ENCODE measurements at places on chromosomes 3 and 15.

GRCh38 chr15:98401029-98401428, 247.3 kb upstream of the IGF1R start:
- DNase-seq = no peak

GRCh38 chr15:67248011-67248505, 6.4 kb downstream of the AAGAB start:
- DNase-seq = no peak

DNA sequence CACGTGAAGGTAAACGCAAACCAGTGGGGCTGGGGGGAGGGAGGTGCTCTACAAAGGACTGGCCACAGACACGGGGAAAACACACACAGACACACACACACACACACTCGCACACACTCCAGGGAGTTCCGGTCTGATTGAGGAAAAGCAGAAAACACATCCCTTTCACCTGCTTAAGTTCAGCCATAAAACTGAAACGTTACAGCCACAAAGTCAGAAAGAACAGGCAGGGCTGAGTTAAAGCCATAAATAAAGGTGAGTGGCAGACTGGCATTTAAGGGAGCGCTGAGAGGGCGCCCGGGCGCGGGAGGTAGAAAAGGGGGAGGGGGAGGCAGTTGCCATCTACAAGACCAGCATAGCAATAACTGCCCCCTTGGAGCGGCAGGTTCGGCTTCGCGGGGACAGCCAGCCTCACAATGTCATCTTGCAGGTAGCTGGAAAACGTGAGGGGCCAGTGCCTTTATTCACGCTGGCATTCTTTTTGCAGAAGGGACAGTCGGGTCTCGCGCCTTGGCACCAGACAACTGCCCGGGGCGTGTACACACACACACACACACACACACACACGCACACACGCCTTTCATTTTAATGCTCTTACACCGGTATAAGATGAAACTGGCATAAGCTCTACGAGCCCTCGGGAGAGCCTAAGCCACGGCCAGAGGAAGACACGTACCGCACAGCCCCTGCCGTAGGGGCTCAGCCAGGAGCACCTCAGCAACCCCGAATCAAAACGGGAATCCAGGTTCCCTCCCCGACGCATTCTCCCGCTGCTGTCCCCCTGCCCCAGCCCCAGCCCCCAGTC, 866 bp downstream of the TNIK start:
- no peak for DNase-seq

DNA sequence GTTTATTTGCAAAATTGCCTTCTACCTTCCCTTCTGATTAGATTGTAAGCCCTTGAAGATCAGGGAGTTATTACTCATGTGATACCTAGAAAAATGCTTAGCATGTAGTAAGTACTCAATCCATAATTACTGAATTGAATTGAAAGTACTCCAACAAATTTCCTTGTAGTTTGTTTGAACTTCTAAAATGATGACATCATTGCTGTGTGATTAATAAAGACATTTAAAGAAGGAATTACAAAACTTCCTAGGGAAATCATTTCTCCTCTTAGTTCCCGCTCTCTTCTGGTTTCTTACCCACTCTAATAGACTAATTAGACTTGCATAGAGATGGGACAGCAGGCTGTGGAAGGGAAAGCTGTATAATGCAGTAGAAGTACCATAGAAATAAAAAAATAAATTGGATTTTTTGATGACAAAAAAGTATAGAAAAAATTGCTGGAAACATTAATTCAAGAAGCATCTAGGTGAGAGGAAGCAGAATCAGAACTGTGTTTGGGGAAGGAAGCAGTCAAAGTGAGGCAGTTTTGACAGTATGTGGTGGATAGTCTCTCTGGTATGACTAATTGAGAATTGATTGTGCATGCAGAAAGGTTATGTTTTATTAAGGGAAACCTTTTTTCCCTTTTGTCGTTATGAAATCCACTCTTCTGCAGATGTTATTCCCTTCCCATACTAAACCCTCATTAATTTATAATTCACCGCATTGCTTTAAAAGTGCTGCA, 93.0 kb downstream of the ALCAM start:
- no peak for DNase-seq

DNA sequence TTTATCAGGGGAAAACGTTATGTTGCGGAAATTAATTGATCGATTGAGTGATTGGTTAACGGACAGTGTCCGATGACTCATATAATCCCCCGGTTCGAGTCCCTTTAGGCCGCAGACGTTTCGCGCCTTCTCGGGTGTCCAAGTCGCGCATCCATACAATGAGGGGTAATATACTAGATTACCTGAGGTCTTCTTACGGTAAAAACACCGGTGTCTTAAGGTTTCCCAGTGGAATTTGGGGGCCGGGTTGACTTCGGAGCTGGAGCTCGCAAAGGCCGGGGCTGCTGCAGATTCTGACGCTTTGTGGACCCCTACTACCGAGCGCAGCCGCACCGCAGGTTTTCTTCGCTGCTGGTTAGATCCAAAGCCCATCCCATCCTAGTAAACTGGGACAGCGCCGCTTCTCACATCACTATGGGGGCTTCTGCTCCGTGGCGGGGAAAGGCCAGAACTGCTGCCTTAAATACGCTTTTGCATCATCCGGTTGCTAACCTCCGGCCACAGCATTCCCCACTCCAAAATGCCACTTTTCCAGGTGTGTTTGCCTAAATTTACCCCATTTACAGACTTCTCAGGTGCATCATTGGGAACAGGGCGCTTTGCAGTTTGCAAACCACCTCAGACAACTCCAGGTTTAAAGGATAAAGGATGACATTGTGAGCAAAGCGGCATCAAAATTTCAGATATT, 858 bp upstream of the SACM1L start:
- DNase-seq = peak; percentile 52

- DNase-seq = no peak
Measured at GRCh38 chr3:159077860-159078259, 276.0 kb downstream of the MFSD1 start.

- DNase-seq = no peak
Measured at GRCh38 chr3:28151608-28152228, 89.7 kb upstream of the CMC1 start.

DNA sequence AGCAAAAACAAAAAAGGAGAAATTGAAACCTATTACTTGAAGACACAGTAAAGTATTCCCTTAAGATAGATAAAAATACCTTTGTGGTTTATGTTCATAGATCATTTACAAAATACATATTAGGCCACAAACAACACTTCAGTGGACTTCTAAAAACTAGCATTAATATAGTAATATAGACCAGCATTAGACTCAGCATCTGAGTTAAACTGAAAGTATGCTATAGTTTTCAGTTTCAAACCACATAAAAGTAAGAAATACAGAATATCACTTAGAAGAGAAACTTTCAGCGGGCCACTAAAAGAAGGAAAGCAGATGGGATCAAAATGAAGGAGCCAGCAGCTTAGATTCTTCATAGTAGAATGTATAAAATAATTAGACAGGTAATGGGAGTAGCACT, 86.6 kb downstream of the MSL2 start:
- DNase-seq = no peak

GRCh38 chr15:33968224-33968623, at the start of gene CHRM5:
CHRM5 (plus strand) TSS chr15:33968497; CDS start chr15:34062718, 94,221 bp downstream.
- no peak for DNase-seq

- DNase-seq = no peak
Measured at GRCh38 chr15:22808761-22809280, 22.4 kb downstream of the NIPA1 start.

GRCh38 chr3:195036574-195036973, 234.4 kb downstream of the XXYLT1 start:
- DNase-seq = no peak

- no peak for DNase-seq
Measured at GRCh38 chr3:44892689-44893088, 18.3 kb downstream of the TGM4 start.

DNA sequence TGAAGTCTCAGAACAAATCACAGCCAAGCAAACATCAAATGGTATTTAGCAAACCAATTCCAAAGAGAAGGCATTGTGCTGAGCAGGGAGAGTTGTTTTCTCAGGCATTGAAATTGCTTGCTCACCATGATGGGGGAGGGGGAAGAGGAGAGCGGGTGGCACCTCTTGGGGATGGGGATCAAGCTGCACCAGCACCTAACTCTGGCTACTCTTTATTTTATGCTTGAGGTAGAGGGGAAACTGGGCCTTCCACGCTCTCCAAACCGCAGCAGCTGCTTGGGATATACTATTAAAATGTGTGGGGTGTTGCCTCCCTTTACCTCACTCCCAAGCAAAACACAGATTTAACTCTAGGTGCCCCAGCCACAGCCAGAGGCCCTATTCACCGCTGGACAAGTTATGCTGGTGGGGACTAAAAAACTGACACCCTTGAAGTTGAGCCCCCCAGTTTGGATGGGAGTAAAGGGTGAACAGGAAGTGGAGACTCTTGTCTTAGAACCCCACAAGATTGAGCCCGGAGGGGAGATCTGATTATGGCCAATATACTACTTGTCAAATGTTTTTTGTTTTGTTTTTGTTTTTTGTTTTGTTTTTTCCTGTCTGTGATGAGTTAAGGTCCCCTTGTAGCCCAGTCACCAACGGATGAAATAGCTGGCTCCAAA, 5.0 kb upstream of the FOXB1 start:
- no peak for DNase-seq

GRCh38 chr3:122677216-122677615, 3.4 kb upstream of the PARP14 start:
- no peak for DNase-seq

- DNase-seq = peak; percentile 79
Measured at GRCh38 chr3:167032267-167032876, 347.7 kb downstream of the ZBBX start.

GRCh38 chr15:85871545-85871944, 76.8 kb upstream of the KLHL25 start:
- no peak for DNase-seq

GRCh38 chr3:104198131-104198530, 1168.6 kb upstream of the ALCAM start:
- DNase-seq = peak; percentile 54

- DNase-seq = peak; percentile 39
Measured at GRCh38 chr15:41585127-41586047, 26.4 kb downstream of the TYRO3 start.

- no peak for DNase-seq
Measured at GRCh38 chr3:175989161-175989560, 1130.0 kb downstream of the NAALADL2 start.

GRCh38 chr15:92112180-92112579, 258.7 kb downstream of the SLCO3A1 start:
- DNase-seq = no peak

- no peak for DNase-seq
Measured at GRCh38 chr3:150733373-150733935, 29.5 kb downstream of the SIAH2 start.

DNA sequence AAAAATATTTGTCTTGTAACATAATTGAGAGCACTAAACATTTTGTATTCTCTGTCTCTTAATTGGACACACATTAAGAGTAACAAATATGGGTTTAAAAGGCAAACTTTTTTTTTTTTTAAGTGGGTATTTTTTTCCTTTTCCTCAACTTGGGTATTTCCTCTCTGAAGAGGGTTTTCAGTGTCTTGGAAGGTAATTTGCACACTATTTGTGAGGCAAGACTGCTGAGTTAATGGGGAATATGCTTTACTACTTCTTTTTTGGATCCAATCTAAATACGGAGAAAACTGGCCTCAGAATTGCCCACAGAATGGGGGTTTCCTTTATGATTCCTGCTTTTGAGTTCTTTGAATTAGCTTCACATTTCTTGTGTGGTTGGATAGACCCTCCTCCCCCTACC, 105.2 kb downstream of the FNDC3B start:
- no peak for DNase-seq

DNA sequence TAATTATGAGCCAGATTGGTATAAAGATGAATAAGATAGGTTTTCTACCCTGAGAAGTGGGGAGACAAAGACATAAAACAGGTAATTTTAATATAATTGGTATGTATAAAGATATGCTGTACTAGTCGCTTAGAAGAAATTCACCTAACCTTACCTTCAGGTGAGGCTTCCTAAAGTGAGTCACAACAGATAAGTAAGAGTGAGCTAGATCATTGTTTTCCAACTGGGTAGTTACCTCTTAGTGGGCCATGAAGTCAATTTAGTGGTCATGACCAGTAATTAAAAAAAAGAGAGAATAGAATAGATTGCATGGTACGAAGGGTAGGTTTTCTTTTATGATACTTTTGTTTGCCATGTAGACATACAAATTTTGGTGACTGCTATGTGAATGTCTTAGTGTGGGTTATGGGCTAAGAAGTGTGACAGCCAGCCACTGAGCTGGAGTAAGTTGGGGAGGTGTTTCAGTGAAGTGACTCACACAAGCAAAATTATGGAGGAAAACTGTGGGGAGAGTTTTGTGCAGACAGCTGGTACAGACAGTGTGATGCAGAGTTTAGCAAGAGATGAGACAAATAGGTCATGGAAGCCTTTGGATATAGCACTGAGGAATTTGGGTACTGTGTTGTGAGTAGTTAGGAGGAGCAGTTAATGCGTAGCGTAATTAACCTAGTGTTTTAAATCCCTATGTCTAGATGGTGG, 8.2 kb downstream of the TRNT1 start:
- DNase-seq = no peak

DNA sequence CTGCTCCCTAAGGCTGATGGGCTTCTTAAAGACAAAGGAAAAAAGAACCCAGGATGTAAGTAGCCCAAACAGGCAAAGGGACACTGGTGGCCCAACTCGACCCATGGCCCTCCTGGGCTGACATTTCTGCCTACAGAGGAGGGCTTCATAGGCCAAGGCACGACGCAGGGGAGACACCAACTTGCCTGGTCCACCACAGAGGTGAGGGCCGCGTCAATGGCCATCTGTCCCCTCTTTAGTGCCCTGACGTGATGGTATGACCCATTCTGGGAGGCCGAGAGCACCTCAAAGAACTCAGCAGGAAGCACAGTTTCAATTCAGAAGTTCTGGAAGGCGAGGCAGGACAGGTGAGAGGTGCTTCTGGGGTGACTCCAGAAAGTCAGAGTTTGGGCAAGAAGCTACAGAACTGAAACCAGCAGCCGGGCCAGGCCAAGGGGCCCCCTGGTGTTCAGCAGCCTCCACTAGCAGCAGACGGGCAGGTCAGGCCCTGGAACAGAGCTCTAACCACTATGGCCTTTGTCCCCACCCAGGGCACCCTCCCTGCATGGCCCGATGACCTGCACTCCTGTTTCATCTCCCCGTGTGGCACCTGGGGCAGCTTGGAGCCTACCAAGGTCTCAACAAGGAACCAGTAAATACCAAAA, 45.1 kb downstream of the HMCES start:
- no peak for DNase-seq
